ENCODE measurements at places on chromosomes 3 and 15.

GRCh38 chr3:16236030-16236639 lies 28.6 kb downstream of the DPH3 start:
- no peak for DNase-seq

- no peak for DNase-seq
These were observed 32.0 kb downstream of the AP4E1 start for GRCh38 chr15:50940506-50940905.

DNA sequence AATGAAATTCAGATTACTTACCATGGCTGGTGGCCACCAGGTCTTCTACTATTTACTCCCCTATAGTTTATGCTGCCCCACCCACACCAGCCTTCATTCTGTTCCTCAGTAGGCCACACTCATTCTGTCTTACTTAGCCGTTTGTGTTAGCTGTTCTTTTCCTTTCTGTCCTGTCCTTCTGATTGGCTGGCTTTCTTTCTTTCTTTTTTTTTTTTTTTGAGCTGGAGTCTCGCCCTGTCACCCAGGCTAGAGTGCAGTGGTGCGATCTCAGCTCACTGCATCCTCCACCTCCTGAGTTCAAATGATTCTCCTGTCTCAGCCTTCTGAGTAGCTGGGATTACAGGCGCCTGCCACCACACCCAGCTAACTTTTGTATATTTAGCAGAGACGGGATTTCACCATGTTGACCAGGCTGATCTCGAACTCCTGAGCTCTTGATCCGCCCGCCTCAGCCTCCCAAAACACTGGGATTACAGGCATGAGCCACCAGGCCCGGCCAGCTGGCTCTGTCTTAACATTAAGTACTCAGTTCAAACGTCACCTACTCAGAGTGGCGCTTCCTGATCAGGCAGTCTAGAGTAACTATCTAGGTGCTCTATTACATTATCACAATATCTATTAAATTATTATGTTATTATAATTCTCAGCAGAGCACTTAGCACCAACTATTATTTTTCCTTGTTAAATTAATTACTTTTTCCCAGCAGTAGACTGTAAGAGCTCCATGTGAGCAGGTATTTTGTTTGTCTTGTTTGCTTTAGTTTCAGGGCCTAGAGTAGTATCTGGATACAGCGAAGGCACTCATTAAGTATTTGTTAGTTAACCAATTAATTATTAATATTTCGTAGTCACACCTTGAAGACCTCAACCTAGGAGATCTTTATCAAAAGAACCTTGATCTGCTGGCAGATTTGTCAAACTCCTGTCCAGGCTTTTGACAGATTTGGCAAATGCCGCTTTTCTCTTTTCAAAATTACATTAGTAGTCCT lies 6.4 kb downstream of the CMSS1 start:
- no peak for DNase-seq

DNA sequence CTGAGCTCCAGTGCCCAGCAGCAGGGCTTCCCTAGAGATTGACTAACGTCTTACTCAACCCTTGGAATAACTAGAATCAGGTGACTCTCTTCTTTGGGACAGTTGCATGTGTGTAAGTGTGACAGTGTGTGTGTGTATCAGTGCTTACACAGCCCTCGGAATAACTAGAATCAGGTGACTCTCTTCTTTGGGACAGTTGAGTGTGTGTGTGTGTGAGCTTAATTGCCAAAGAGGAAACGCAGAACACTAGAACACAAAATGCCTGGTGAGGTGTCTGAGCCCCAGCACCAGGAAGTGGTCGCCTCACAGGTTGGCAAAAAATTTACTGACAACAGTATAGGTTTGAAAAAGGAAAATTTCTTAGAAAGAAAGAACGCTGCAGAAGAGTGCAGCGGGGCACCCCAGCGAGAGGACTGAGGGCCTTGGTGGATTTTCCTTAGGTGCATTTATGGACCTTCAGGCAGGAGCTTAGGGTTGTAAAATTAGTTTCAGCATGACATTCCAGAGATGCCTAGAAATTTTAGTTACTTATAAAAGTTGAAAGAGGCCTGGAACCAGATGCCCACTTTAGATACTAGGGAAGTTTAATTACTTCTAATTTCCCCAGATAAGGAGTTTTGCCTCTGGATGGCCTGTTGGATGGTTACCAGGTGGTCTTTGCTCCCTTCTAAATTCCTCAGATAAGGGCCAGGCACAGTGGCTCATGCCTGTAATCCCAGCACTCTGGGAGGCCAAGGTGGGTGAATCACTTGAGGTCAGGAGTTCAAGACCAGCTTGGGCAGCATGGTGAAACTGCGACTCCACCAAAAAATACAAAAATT lies 3.7 kb upstream of the WDR82 start:
- no peak for DNase-seq

DNA sequence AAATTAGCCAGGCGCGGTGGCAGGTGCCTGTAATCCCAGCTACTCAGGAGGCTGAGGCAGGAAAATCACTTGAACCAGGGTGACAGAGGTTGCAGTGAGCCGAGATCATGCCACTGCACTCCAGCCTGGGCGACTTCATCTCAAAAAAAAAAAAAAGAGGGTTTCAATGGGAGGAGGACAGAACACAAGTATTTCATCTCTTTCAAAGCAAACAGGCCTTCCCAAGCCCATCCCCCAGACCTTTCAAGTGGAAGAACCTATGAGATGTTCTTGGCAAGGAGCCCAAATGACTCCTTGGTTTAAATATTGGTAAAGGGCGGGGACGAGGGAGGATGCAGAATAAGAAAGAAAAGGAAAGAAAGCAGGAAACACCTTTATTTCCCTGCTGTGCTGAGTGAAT lies 62.2 kb upstream of the MCF2L2 start:
- peak; percentile 14 for DNase-seq

GRCh38 chr15:42719043-42719442 lies 17.9 kb downstream of the CDAN1 start:
- DNase-seq, result no peak

DNA sequence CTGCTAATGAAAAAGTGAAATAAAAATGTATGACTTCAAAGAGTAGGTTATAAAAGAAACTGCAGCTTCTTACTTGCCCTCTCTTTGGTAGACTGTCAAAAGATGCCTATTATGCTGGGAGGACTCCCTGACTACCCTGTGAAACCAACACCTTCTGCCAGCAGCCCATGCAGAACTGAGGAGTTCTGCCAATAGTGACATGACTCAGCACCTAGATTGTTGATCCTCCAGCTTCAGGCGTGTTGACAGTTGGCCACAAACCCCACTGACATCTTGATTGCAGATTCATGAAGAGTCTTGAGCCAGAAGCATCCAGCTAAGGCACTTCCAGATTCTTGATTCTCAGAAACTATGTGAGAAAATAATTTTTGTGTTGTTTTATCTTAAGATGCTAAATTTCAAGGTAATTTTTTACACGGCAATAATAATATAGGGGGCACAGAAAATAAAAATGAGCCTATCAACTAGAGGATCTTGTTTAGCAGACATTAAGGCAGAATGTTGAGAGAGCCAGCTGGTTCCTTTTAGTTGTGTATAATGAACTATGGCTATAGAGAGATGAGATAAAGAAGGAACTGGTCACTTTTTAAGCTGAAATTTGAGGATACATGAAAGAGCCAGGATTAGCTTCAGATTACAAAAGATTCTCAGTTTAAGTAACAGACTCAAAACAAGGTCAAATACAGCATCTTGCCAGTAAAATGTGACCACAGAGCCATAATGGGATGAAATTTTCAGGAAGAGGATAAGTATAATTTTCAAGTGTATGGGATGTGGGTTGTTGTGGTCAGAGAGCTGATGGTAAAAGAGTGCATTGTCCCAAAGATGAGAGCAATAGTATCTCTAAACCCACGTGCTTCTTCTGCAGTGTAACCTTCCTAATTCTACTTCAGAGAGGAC lies 588.7 kb upstream of the CBLB start:
- peak; percentile 34 for DNase-seq

DNA sequence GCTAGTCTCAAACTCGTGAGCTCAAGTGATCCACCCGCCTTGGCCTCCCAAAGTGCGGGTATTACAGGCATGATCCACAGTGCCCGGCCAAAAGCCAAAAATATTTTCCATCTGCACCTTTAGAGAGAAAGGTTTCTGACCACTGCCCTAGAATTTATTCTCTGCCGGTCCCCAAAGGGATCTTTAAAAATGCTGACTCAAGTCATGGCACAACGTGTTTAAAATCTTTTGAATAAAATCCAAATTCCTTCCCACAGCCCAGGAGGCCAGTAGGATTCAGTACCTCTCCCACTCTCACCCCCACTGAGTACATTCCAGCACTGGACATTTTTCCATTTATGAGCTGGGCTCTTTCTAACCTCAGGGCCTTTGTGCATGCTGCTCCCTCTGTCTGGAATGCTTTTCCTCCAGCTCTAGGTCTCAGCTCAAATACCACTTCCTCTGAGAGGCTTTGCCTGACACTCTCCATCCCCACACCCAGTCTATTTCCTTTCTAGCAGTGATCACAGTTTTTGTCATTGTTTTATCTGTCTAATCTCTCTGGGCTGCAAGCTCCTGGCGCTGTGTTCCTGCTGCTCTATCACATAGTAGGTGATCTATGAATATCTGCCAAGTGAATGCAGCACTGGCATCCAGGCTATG lies 502.9 kb downstream of the SHQ1 start:
- no peak for DNase-seq

GRCh38 chr3:150868282-150868681 lies 37.0 kb downstream of the MINDY4B start:
- no peak for DNase-seq

GRCh38 chr15:42691770-42692169 lies 45.2 kb downstream of the CDAN1 start:
- no peak for DNase-seq

- DNase-seq, result no peak
These were observed 71.9 kb downstream of the MRPL46 start for GRCh38 chr15:88395241-88395640.

DNA sequence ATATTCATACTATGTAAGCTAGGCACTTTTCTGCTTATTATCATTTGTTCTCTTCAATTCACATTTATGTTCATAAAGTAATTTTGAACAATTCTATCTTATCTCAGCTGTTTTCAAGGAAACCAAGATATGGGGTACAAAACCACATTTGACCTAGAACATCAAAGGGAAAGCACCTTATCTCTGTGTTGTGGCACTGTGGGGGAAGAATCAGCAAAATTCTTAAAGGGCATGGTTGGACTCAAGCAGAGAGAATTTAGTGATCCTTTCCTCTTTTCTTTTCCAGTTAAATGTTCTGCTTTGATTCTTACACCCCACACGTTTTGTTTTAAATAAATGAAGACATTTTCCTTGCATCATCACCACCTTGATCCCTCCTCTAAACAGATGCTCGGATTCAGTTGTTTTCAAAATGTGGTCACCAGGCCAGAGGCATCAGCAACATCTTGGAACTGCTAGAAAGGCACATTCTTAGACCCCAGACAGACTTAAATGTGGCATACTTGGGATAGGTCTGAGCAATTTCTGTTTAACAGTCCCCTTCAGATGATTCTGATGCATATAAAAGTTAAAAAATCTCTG lies 128.4 kb upstream of the TP63 start:
- no peak for DNase-seq

GRCh38 chr3:168384990-168385389 lies 289.3 kb upstream of the GOLIM4 start:
- no peak for DNase-seq

DNA sequence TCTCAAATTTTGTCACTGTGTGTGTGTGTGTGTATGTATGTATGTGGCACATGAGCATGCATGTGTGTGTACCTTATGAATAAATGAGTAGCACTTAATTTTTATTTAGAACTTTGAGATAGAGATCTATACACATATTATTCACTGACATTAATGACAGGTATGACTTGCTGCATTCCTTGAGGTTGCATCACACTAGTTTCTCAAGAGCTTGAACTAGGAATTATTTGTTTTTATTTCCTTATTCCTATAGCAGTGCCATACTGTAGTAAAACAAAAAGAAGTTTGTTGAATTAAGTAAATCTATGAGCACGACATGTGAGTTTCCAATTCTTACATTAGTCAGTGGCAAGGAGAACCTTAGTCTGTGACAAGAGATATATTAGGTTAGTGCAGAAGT lies 943.9 kb downstream of the ROBO1 start:
- no peak for DNase-seq

GRCh38 chr3:40901796-40902195 lies 297.5 kb upstream of the CTNNB1 start:
- DNase-seq, result no peak

Measured in NCI-H1092 treated with DMSO at 0.1 percent for 48 hours (cell line).